ENCODE measurements at places on chromosomes 1 and 21.

DNA sequence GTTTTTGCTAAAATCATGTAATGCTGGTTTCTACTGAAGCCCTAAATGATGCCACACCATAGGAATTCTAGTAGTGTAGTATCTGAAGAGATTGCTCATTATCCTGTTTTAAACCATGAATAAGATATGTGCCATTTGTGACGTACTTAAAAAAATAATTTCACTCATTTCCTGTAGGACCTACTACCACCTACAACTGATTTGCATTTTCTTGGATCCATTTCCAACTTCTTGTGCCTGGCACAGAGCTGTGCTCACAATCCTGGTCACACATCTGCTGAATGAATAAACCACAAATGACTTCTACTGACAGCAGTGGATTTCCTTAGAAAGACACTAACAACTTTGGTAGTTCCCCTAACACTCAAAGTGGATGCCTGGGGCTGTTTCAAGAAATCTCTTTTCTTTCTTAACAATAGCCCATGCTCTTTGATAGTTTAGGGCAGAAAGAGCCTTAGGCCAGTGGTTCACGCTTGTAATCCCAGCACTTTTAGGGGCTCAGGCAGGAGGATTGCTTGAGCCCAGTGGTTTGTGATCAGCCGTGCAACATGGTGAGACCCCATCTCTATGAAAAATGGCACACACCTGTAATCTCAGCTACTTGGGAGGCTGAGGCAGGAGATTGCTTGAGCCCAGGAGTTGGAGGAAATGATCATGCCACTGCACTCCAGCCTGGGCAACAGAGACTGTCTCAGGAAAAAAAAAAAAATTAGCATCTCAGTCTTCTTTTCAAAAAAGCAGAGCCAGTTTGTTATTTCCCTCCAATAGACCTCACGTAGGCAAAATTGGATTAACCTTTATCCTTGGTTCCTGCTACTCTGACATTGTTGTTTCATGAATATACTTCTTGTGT lies 13.0 kb upstream of the BATF3 start:
- DNase-seq = no peak

DNA sequence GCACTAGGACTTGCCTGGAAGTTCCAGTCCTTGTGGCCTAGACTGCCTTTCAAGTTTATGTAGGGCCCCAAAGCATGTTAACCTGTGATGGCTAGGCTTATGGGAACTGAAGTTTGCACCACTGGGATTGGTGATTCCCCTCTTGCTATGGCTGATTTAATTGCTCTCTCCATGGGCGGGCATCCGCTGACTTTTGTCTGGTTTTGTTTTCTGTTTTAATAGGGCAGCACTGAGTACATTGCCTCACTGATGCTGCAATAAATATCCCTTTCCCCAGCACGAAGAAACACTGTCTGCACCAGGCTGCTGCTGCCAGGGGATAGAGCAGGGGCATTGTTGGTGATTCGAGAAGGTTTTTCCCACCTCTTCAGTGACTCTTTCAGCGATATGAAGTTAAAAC lies 73.3 kb upstream of the PDE4B start:
- no peak for DNase-seq

GRCh38 chr21:34668803-34669148 lies at the start of gene CLIC6:
CLIC6 (plus strand) TSS chr21:34668994; CDS start chr21:34669389, 395 bp downstream.
- DNase-seq = no peak

GRCh38 chr1:206143537-206144172 lies 26.5 kb upstream of the AVPR1B start:
- no peak for DNase-seq

DNA sequence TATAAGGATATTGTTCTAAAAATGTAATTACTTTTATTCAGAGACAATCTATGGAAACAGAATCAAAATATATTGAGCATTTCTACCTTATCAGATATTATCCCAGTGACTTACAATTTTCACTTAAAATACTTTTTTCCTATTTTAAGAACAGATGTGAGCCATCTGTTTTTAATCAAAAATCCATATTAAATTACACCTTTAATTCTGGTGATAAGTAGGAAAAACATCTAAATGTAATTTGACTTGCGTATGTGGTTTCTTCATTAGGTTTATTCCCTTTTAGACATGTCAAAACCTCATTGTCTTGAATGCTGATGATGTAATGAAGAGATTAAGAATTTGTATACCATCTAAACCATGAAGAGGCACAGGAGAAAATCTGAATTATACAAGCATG lies 1118.8 kb upstream of the TMPRSS15 start:
- no peak for DNase-seq

- DNase-seq = peak; percentile 86
Measured at GRCh38 chr1:205983925-205984725, 19.1 kb downstream of the RAB7B start.

- DNase-seq = no peak
Measured at GRCh38 chr1:222914861-222915632, 100.2 kb downstream of the DISP1 start.

GRCh38 chr1:221439747-221440501 lies 302.0 kb downstream of the DUSP10 start:
- no peak for DNase-seq

DNA sequence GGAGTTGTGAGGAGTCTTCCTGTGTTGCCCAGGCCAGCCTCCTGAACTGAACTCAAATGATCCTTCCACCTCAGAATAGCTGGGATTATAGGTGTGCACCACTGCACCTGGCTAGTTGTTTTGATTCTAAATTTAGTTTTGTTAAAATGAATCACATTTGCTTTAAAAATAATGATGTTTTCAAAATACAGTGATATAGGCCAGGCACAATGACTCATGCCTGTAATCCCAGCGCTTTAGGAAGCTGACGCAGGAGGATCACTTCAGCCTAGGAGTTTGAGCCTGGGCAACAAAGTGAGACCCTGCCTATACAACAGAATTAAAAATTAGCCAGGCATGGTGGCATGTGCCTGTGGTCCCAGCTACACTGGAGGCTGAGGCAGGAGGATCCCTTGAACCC lies 24.3 kb downstream of the RTCA start:
- DNase-seq = no peak

DNA sequence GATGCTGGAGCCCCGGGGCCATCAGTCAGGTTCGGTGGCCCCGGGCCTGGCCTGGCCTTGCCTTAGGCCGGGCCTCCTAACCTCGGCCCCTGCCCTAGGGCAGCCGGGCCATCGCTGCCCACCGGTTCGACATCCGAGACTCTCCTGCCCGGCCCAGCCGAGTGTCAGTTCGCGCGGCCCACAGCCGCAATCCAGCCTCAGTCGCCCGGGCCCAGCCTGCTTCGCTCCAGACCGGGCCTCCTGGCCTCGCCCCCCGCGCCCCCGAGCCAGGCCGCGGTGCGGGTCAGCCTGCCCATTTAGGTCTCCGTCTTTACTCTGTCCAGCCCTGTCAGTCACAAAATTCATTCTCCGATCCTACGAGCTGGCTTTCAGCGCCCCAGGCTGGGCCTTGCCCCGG lies 777 bp downstream of the LRRC41 start:
- DNase-seq = peak; percentile 27

- no peak for DNase-seq
Measured at GRCh38 chr1:164064501-164064900, 494.5 kb upstream of the PBX1 start.

- no peak for DNase-seq
Measured at GRCh38 chr1:207644166-207644851, 624 bp upstream of the CR1L start.

DNA sequence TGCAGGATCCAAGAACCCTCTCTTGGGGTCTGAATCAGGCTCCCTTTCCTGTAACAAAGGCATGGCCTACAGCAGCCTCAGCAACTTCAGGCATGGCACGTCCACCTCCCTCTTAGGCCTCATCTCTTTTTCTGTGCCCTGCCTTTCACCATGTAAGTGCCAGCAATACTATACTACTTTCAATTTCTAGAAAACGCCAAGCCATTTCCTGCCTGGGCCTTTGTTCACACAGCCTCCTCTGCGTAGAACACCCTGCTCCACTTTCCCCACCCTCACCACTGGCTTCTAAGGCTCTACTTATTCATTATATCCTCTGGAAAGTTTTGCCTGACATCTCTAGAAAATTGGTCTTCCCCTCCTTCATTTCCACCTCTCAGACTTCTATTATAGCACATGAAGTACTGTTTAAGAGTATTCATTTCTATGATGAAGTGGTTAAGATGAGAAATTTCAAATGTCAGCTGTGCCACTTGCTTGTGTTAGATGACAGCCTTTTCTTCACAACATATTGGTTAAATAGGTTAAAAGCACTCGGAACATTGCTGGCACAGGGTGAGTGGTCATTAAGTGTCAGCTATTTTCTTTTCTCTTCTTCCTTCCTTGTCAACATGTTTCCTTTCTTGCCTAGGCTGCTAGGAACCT lies 41.6 kb upstream of the VWA5B1 start:
- no peak for DNase-seq

DNA sequence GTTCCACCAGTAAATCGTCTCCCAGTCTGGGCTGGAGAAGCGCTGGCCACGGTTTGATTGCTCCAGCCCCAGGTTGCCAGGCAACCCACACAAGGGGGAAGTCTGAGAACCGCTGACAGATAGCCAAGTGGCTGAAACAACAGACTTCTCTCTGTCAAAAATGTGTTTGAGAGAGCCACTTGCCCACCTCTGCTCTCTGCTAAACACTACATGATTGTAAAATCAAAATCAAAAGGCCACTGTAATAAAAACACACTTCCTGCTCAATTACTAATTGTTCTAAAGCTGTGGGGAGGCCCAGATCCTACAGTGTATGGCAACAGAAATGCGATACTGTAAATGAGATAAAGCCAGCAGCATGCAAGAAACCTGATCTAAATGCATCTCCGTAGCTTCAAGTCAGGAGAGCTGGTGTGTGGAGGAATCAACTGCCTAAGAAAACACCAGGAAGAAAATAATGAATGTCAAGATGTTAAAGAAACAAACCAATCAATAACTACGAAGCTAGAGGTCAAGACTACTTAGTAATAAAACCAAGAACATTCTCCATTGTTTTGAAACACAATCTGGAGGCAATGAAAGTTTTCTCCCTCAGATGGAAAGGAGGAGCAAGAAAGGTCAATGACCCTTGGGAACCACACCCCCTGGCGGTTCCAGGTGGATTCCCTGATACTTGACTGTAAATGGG lies 121.2 kb downstream of the SLC45A1 start:
- DNase-seq = peak; percentile 90

GRCh38 chr1:235100194-235100772 lies 28.4 kb downstream of the TOMM20 start:
- DNase-seq = no peak

DNA sequence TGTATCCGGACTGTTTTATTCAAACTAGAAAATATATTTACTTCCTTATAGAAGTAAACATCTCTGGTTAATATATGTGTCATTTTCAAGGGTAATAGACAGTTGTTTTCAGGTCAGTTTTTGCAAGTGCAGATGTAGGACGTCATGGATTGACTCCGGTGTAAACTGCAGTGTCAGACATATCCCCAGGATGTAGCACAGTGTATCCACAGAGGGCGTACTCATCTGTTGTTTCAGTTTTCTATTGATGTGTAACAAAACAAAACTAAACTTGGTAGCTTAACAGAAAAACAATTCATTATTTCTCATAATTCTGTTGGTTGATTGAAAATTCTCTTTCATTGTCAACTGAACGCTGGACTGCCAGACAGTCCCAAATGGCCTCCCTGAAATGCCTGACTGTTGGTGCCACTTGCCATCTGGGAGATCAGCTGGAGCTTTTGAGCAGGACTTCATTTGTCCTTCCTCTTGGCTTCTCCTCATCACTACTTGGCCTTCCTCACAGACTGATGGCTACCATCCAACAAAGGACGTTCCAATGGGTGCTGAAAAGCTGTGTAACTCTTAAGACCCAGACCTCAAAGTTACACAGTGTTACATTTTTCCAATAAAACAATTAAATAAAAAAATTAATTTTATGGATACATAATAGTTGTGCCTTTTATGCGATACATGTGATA lies 181.6 kb downstream of the NCAM2 start:
- peak; percentile 11 for DNase-seq

DNA sequence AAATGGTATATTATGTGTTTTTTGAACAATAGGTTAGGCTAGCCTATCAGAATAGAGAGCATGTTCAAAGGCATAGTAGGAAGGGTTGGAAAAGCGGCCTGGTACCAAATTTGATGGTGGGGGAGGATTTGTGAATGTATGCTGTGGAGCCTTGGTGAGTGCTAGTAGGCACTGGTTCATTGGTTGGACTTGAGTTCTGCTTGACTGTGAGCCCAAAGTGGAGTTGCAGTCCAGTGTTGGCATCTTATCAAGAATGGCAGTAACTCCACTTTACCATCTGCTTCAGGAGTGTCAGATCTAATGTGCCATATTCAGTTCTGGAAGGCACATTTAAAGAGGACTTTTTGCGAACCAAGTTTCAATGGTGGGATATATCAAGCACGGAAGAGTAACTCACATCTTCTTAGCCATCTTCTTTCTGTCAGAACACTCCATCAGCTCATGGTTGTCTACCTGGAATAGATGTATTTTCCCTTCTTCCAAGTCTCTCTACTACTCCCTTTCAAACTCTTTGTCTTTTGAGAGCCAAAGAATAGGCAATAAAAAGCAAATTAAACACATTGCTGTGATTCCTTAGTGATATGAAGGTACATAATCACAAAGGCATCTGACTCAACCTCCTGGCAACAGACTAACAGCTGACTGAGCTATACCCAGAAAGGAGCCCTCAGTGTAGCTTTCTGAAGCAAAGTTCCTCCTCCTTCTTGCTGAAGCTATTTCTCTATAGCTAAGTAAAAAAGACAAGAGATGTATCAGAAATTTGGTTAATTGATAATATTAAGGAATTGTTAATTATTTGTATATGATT lies 21.7 kb downstream of the LRRC8B start:
- DNase-seq = no peak

DNA sequence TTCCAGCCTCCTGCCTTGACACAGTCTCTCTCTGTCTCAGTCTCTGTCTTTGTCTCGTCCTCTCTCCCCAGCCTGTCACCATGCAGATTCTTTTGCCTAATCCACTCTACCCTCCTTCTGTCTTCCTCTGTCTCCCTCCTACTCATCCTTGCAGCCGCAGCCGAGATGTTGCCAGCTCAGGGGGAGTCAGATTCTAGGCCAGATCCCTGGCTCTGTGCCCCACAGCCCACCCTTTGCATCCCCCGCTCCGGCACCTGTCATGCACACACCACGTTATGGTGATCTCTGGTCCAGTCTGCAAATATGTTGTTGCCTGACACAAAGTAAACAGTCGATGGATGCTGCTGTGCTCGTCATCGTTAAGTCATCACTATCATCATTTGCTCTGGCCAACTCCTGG lies 35.5 kb upstream of the IGSF21 start:
- peak; percentile 39 for DNase-seq

DNA sequence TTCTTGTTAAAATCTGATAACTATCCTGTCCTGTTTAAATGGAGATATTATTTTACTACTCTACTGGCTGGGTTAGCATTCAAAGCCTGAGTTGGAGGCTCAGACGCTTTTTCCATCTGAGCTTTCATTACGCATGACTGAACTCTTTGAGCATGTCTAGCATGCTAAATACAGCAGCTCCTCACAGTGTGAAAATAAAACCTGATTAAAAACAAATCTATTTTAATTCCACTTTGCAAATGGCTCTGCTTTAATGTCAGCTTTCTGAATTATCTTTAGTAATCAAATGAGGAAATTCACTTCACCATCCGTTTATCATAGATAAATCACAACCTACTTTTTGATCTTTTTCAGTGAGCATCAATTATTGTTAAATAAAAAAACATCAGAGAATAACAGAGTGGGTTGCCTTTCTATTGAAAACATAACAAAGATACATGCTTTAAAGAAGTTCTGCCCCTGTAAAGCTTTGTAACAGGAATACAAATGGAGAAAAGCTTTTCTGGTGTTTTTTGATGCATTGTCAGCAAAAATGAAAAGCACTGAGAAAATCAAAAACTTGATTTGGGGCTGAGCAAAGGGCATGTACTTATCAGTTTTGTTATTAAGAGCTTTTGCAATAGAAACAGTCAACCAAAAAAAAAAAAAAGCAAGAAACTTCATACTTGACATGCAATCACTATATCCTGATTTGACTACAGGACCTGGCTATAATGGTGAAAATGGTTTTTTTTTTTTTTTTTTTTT lies 3.5 kb upstream of the SPEN start:
- DNase-seq = peak; percentile 77
